Uterus (tissue), 4 donors: ENCODE measurements at places on chromosomes 1 and 21.

- no peak for DNase-seq
These were observed 69.9 kb upstream of the ZC3H11B start for GRCh38 chr1:219682788-219683187.

DNA sequence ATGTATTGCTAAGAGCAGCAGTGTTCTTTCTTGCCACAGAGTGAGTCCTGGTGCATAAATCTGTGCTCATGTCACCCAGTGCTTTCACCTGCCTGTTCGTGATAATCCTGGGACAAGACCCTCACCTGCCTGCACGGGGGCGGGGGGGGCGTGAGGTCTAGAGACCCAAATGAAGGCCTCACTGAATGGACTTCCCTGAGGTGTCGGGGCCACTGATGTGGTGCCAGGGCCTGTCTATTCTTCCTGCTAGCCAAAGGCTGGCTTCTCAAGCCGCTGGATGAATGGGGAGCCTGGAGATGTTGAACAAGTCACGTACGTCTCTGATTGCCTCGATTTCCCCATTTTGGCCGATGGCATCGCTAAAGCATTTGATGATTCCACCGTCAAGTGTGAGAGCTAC, 118.8 kb upstream of the IRF2BP2 start:
- DNase-seq = no peak

DNA sequence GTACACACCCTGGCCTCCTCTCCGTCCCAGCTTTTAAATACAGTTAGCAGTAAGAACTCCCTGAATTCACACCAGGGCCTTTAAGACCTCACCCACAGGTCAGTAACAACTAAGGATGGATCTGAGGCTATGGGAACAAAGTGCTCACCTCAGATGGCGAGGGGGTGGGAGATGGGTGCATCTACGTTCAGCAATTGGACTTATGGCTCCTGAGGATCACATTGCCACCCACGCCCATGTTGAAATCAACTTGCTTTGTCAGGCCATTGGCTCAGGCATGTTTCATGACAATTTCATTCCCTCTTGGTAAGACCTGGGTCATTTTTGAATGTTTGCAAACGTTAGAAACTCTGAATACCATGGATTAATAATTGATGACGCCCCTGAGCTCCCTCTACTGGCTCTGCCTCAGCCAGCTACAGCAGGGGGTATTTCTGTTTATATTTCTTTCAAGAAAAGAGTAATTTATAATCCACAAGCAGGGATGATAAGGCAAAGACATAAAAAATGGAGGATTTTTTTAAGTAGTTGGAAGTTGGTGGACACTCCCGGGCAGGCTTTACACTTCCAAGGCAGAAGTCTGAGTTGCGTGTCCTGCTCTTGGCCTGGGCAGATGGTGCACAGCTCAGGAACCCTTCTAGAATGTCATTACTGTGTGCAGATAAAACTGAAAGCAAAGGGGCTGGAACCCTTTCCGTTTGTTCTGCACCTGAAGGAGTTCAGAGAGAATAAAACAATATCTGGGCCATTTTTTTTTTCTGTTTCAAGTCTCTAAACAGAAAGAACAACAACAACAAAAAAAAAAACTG, 13.7 kb upstream of the LBR start:
- no peak for DNase-seq

GRCh38 chr1:67350783-67351182, 43.1 kb downstream of the IL12RB2 start:
- DNase-seq = no peak

DNA sequence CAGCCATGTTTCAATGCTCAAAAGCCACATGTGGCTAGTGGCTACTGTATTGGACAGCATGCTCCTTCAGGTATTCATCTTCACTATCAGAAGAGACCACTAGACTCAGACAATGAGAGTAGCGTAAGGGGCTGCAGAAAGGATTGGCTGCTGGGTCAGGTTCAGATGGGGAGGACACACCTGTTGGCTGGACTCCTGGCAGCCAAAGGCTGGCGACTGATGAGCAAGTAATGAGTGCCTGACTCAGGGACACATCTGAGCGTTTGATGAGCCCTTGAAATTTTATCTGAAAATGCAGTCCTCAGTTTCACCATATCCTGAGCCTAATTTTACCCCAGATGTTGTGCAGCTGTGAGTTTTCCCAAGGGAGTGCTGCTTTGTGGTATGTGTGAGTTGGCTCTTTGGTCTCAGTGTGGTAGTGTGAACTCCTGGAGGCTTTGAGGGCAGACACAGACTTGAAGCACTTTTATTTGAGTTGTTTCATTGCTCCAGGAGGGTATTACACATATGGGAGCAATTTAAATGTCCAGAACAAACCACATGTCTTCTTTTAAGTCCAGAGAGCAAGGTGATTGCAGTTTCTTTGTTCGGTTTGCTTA, 9.6 kb downstream of the ST6GALNAC3 start:
- no peak for DNase-seq

DNA sequence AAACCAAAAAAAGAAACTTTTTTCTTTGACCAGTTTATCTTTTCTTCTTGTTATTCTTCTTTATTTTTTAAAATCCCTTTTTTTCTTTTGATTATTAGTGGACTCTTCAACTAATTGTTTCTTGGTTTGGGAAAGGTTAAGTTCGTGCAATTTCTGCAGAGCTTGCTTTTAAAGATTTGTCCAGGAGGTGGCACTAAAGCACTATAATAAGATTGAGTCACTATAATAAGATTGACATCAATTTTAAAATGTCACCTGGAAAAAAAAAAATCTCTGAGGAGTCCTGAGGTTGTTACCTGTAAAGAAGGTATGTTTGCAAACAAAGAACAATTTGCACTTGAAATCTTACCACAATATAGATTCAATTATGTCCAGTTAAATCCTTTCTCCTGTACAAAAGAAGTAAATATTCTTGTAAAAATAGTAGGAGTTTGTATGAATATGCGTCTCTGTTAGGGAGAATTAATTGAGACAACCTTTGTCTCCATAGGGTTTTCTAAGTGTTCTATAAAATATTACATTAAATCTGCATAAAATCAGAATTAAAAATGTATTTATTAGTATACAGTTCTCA, 166.7 kb downstream of the ADGRL4 start:
- no peak for DNase-seq

DNA sequence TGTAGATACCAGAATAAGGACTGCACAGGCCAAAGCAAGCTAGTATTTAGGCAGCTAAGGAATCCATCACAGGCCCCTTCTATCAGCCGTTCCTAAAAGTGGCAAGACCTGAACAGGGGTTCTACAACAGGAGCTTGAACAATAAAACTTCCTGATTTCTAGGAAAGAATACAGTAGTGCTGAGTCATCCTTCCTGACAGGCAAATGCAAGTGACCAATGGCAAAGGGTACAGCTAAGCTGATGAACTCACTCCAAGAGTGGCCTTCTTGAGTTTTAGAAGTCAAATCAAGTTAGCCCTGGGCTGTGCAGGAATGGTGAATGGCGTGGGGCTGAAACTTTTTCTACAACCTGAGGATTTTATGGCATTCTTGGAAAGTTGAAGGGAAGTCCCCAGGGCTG, 112.9 kb downstream of the GREM2 start:
- no peak for DNase-seq

DNA sequence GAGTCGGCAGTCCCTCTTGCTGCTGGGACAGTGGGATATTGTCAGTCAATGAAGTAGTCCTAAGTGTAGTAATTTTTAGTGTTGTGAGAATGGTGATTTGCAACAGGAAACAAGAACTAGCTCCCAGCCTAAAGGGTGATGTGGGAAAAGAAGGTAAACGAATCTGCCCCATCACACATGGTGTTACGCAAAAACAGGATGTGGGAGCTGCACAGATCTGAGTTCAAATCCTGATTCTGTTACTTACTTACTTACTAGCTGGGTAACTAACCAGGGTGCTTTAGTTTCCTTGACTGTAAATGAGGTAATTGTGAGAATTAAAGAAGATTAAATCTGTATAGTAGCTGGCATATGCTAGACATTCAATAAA, 22.3 kb downstream of the NAV1 start:
- DNase-seq = no peak

DNA sequence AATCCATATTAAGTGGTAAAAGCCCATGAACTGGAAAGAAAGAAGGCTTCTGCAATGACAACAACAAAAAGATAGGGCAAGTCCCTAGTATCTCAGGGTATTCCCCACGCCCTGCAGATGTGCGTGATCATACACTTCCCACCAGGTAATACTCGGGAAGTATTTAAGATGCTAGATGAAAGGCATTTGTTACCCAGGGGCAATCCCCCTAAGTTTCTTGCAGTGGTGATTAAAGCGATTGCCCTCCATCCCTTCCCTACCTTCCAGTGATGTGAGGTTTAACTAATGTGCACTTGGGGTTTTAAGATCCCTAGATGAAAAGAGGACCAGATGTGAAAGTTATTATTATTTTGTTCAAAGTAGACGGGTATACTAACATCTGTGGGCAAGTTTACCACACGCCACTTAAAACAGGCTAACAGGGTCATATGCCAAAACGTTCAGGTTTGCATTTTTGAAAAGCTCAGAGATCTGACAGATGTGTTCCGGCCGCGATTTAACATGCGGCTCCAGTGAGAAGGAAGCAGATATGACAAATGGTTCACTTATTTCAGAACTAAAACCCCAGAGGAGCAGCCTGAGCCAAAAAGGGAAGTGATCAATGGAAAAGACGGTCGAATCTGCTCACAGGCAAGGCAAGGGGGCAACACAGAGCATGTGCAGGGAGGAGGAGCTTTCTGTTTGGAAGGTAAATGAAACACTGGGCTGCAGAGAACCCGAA, 17.4 kb downstream of the TIAM1 start:
- no peak for DNase-seq

GRCh38 chr1:25914074-25914995, 8.1 kb upstream of the STMN1 start:
- DNase-seq = no peak

DNA sequence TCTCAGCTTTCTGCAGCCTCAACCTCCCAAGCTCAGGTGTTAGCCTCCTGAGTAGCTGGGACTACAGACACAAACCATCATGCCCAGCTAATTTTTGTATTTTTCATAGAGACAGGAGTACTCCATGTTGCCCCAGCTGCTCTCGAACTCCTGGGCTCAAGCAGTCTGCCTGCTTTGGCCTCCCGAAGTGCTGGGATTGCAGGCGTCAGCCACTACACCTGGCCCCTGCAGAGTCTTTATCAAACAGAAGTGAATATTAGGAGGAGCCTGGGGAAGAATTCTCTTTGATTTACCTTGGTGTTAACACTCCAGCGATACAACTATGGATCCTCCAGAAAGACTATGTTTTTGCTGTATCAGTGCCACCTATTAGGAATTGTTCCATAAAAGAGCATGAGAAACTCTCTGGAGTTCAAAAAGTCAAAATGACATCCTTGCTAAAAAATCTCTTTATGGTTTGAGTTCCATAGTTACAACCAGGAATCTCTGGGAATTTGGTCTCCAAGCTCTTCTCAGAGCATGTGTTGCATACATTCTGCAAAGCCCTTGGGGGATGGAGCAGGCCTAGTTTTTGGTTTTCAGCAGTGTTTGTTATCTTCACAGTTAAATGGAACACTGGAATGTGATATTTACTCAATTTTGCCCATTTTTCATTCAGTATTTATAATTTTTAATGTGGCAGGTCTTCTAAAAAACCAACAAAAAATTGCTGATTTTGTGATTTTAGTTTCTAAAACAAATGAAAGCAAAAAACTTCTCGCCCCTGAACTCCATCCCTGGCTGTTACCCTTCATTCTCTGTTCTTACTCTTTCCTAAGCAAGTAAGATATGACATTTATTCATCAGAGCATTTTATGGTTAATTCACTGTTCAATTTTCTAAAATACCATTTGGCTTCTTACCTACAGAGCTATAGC, 77.3 kb downstream of the OLFML2B start:
- DNase-seq = no peak

GRCh38 chr1:118504867-118505266, 319.8 kb upstream of the SPAG17 start:
- DNase-seq = no peak

DNA sequence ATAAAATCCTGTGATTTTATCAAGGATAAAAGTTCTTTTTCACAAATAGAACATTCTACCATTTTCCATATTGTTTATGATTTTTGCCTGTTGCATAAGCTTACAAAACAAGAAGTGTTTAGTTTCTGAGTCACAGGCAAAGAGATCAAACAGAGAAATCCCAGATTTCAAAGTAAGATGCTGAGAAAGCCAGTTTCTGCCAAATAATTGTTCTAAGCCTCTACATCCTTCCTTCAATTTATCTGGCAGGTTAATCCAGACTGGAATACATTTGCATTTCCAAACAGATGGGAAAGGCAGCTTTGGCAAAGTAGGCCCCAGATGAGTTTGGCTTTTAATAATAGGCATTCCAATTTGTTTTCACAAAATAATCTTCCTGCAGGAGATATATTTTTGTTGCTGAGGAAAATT, 2.5 kb downstream of the SLC1A7 start:
- DNase-seq = no peak
